ENCODE measurements at places on chromosomes 2 and 18.

DNA sequence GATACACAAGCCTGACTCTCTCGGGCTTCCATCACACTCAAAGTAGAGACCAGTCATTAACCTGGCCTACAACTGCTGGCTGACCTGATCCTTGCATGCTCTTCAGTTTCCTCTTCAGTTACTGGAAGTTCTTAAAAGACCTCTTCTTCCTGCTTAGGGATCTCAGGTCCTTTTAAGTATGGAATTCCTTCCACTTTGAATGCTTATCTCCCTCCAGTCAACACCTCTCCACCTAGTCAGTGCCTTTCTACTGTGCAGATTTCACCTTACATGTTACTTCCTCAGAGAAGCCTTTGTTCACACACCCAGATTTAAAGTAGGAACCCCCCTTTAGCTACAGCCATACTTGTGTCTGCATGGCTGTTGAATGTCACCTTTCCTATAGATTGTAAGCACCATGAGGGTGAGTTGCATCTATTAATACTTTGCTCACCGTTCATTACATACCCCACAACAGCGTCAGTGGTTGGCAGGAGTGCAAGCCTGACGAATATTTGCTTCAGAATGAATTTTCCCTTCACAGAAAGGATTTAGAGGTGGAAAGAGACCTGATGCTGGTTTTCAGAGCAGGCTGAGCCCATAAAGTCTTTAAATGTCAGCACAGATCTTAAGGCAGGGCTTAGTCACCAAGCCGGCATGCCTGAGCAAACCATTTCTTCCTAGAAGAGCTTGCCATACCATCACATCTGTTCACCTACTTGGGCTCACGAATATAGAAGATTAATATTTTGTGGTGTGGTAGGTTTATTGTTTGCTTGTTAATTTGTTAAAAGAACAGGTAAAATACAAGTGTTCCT lies 90.1 kb downstream of the ACVR1 start:
- no peak for DNase-seq

- no peak for DNase-seq
Measured at GRCh38 chr18:34655131-34655530, 55.0 kb upstream of the DTNA start.

DNA sequence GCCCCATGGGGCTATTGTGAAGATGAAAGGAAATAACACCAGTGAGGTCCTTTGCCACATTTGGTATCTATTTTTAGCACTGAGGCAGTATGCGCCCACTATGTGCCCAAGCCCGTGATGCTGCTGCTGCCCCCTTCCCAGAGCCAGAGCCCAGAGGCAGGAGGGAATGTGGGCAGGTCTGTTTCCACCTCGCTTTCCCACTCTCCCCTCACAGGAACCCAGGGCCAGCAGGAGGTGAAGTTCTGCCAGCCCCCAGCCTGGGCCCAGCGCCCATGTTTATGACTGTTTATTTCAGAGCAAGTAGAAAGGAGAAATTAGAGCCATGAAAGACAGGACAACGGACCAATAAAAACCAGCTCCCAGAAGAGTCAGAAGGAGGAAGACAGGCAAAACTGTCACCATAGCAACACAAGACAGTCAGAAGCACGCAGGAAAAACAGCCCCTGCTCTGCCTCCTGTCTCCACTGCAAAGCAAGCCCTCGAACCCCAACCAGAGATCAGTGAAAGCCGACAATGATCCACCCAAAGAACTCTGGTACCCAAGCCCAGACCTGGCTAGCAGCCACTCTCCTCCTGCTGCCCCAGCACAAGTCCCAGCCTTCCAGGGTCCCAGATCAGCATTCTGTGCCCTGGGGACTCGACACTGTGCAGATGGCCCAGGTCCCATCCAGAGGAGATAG lies 1.4 kb downstream of the CYRIA start:
- no peak for DNase-seq

GRCh38 chr2:239711911-239712570 lies 311.2 kb upstream of the HDAC4 start:
- no peak for DNase-seq

- DNase-seq = no peak
Measured at GRCh38 chr2:3265981-3266924, 111.4 kb downstream of the EIPR1 start.

- no peak for DNase-seq
Measured at GRCh38 chr18:42107691-42108450, 152.8 kb downstream of the PIK3C3 start.

DNA sequence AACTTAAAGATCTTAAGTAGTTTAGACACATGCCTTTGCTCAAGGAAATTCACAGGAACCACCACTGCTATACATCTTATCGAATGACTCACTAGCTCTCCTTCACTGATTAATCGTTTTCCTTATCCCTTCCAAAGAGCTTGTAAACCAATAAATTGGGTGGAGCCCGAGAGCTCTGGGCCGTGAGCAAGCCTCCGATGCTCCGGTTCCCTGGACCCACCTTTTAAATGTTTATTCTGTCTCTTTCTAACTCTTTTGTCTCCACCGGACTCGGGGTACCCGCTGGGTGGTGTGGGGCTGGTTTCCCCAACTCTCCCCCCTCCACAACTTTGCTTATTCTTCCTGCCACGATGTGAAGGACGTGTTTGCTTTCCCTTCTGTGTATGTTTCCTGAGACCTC lies 292.9 kb upstream of the TMEFF2 start:
- DNase-seq = no peak

DNA sequence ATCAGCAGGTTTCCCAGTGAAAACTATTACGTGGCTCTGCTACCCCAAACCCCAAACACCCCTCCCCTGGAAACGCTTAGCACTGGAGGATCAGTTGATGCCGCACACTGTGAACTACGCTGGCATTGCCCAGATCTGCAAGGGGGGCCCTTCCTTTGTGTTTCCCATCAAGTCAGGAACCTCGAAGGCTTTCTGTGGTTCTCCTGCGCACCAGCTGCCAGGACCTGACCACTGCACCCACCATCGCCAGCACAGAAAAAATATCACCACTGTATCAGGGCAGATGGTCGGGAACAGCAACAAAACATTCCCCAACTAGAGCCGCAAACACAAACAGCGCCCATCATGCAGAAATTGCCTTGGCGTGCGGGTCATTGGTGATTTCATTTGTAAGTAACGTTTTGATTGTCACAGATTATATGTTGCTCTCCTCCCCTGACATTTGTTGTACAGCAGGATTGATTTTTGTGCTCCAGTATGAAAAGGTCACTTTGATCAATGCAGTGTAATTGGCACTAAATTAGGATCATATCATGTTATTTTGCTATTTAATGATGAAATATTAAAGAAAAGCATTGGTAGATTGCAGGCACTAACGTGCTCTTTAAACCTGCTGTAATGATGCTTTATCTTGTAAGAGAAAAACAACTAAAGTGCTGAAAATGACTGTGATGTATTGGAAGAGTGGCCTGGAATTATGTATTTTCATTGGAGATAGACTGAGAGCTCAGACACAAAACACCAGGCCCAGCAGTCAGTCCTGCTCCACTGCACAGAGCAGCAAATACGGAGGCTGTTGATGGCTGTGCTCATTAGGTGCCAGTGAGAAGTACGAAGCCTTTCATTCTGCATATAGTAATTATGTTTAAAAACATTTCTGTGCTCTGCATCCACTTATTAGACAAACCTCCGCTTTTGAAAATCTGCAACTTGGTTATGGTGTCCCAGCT lies 833.2 kb upstream of the SALL3 start:
- no peak for DNase-seq

Data from activated naive CD4-positive, alpha-beta T cell treated with anti-CD3 and anti-CD28 coated beads, Interleukin-2, amount 50 U/mL, for 16 hours (primary cell).